Esophagus mucosa (tissue), 1 donor: ENCODE measurements at places on chromosomes 13 and 19. TPM values are rescaled to one million over a fixed set of nuclear protein-coding genes. Genes with fewer than 3 reads are reported as not detected.
A peak's percentile ranks its signal among the peaks of the same experiment; 100 is the strongest.

The DACT3 gene
- total RNA-seq = 0.32 TPM

DNA sequence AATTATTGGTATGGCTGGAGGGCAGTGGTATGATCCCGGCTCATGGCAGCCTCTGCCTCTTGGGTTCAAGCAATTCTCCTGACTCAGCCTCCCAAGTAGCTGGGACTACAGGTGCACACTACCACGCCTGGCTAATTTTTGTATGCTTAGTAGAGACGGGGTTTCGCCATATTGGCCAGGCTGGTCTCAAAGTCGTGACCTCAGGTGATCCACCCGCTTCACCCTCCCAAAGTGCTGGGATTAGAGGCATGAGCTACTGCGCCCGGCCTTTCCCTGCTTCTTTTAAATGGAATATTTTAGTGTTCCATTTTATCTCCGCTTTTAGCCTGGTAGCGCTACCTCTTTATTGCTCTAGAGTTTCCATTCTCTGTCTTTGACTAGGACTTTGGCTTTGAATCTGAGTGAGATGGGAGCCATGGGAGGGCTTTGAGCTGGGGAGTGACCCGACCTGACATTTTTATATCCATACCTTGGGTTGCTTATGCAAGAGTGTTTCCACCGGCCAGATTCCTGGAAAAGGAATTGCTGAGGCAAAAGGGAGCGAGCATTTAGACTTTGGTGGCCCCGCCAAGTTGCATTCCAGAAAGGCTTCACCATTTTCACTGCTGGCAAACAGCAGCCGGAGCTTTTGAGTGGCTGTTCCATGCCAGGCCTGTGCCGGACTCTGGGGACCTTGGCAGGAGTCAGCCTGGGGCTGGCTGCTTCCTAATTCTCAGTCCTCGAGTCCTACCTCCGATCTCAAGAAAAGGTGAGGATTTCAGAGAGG, 22.9 kb downstream of the BICRA start:
- no peak for ATAC-seq

GRCh38 chr13:49652355-49653305, 24.3 kb downstream of the ARL11 start:
- peak; percentile 34 for ATAC-seq

The MATK gene
- total RNA-seq = 0.24 TPM

GRCh38 chr13:73230716-73231115, 171.9 kb downstream of the KLF5 start:
- ATAC-seq = no peak

DNA sequence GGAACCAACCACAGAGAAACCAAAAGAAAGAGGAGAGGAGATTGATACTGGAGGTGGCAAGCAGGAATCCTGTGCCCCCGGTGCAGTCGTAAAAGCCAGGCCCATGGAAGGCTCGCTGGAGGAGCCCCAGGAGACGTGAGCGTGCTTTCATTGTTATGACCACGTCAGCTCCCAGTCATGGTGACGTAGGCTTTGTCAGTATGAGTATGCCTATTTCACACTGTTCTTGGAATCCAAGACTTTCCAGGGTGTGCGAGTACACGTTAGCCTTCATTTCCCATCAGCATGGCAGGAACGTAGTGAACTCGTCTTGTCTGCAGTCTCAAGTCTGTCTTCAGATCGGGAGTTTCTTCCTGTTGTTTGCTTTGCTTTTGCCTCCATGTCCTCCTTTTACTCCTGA, 15.4 kb upstream of the CHAMP1 start:
- no peak for ATAC-seq

The LIM2 gene
- total RNA-seq = not detected

DNA sequence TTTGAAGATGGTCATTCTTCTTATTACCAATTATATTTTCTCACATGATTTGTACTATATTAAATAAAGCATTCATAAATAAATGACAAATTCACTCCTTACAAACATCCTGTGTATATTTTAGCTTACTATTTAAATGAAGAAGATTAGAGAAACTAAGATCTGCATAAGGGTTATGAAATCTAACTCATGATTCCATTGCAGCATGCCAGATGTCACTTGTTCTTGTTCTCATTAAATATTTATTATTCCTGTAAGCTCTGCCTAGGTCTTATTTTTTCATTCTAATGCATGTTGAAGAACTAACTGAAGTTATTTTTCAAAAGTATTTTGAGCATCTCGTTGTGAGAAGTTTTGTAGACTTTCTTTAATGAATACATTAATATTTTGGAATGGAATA, 18.3 kb downstream of the NUP58 start:
- ATAC-seq = no peak

The ZNF99 gene
- not detected for total RNA-seq

The LGALS4 gene
- total RNA-seq = 0.40 TPM

The GARIN5A gene
- 1.1 TPM for total RNA-seq
